ENCODE measurements at places on chromosomes 7 and 10.

GRCh38 chr10:69443354-69443753, 7.9 kb upstream of the TSPAN15 start:
- DNase-seq: no peak

DNA sequence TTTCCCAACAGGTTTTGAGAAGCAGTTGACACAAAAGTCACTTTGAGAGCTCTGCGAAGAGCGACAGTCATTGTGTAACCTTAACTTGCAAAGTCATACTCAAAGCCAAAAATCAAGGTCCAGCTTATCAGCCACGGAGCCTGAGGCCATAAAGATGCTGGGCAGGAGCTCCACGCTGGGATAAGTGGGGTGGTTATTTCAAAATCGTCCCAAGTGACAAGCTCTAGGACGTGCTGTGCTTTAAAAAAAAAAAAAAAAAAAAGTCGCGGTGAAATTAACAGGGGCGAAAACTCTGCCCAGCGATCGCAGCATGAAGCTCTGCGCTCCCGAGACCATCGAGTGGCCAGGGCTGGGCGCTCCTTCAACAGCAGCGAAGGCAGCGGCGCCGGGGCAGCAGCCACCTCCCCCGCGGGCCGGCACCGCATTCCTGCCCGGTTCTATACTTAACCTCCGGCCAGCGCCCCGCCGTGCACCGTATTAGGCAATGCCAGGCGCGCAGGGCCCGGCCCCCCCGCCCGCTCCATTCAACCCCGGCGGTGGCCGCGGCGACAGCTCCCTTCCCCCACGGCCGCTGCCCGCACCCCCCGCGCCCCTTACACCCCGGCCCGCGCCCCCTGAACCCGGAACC, 657 bp downstream of the HACD1 start:
- DNase-seq: peak; percentile 39

DNA sequence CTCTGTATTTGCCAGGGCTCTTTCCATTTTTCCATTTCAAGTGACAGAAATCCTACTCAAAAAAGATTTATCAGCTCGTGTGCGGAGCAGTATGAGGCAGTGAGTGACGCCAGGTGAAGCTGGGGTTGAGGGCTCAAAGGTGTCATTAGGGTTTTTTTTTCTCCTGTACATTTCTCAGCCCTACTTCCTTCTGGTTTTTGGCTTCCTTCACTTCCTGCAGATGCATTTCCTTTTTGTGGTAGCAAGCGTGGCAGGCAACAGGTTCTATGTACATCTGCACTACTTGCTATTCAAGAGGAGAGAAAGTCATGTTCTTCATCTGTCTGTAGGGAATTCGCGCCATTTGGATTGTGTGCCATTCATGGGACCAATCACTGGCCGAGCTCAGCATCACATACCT, 52.8 kb upstream of the AOAH start:
- no peak for DNase-seq

DNA sequence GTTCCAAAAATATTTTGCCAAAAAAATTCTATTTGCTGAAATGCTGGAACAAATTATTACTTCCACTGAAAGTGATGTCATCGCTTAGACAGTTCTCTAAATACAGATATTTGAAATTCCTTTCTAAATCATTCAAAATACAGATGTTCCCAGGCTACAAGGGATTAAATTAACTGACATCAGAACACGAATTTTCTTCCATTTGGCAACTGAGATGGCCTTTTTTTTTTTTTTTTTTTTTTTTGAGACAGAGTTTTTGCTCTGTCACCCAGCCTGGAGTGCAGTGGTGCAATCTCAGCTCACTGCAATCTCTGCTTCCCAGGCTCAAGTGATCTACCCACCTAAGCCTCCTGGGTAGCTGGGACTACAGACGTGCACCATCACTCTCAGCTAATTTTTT, 57.0 kb downstream of the P4HA1 start:
- DNase-seq: no peak

- DNase-seq: no peak
Observed at GRCh38 chr7:80630608-80631405, 7.6 kb upstream of the CD36 start.

- DNase-seq: no peak
Observed at GRCh38 chr10:17662193-17663138, 18.5 kb downstream of the STAM start.

DNA sequence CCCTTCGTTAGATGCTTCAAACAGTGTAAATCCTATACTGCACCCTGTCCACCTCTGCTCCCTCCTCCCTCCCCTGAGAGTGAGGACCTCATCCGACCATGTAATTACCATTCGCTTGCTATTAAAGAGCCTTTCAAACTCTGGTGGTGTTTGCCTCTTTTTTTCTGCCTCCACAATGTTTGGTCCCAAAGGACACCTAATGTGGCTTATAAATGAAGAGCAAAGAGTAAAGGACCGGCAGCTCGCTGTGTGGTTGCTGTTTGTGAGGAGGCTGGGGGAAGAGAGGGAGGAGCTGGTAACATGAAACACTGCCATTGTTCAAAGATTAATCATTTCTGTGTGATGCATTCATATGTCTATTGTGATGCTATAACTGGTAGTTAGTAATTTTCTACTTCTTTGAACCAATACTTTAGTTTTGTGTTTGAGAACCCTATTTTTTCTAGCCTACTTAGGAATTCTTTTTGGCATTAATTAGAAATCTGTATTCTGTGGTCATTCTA, 27.9 kb downstream of the MTURN start:
- DNase-seq: no peak

Data from inflammatory macrophage treated with lipopolysaccharide for 1 hour (primary cell).